ENCODE measurements at places on chromosomes 11 and 22.

- no peak for DNase-seq
Measured at GRCh38 chr22:50204571-50204970, 3.8 kb downstream of the SELENOO start.

DNA sequence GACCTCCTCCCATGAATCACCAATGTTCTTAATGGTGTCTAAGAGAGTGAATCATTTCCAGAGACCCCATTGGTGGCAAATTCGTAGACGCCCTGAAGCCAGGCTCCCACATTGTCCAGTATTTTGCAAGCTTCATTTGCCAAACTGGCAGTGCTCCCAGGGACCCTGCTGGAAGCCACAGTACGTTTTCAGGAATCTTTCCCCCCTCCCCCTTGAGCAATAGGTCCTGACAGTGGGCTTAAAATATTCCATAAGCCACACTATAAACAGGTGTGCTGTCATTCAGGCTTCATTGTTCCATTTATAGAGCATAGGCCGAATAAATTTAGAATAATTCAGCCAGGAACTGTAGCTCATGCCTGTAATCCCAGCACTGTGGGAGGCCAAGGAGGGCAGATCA is 125.3 kb downstream of the MORC2 start:
- DNase-seq, result no peak

- DNase-seq, result no peak
Measured at GRCh38 chr11:115452241-115452640, 52.0 kb downstream of the CADM1 start.

DNA sequence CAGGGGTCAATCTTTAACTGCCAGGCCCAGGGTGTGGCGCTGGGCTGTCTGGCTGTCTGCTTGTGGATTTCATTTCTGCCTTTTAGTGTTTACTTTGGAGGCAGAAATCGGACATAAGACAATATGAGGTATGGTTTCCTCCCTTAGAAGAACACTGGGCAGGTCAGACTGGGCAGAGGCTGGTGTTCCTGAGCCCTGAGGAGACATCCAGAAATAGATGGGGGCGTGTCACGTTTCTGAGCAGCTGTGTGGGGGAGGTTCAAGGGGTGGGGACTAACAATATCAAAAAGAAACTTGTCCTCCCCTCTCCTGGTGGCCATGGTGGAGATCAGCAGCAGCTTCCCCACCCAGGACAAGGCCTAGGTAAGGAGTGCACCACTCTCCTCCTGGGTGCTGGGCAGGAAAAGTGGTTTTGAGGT is at the start of gene ART1:
ART1 (plus strand) TSS at position 312 of the 419 bp plus-strand sequence. CDS start 14,086 bp downstream, outside the sequence.
- no peak for DNase-seq

DNA sequence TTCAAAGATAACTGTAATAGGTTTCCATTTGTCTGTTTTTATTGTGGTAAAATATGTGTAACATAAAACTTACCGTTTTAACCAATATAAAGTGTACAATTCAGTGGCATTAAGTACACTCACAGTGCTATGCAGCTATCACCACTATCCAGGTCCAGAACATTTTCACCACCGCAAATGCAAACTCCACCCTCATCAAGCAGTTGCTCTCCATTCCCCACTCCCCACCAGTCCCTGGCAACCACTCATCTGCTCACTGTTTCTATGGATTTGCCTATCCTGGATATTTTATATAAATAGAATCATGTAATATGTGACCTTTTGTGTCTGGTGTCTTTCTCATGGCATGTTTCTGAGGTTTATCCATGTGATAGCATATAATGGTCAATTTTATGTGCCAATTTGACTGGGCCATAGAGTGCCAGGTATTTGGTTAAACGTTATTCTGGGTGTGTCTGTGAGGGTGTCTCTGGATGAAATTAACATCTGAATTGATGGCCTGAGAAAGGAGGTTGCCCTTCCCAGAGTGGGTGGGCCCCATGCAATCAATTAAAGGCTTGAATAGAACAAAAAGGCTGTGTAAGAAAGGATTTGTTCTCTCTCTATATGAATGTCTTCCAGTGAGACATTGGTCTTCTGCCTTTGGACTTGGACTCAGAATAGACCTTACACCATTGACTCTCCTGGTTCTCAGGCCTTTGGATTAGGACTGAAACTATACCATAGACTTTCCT is 17.2 kb upstream of the SMCO4 start:
- no peak for DNase-seq

DNA sequence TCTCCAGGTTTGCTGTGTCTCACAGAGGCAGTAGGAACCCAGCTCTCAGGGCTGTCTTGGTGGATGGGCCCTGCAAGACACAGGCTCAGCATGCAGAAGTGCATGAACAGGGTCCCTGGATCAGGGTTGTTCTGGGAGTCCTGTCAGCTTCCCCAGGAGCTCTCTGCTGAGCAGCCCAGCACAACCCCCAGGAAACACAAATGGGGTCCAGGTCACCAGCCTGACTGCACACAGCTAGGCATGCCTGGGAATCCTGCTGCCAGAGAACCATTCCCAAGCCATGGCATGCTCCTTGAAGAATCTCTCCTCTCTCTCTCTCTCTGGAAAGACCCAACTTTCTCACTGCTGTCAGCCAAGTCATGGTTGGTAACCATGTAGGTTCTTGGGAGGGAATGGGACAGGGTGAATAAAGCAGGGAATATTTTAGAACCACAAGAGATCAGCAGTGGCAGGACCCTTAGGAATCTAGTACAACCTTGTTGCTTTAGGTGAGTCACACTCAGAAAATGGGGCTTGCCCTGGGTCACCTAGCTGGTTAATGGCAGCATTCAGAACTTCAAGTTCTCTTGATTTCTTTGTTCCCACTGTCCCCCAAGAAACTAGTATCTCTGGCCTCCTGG is 21.4 kb downstream of the TUB start:
- DNase-seq, result no peak

GRCh38 chr11:79708319-79708932 is 267.6 kb upstream of the TENM4 start:
- DNase-seq, result no peak

All from NCI-H1436 (cell line).